Renal cortex interstitium (tissue), 15 donors: ENCODE measurements at places on chromosomes 7 and 10.

DNA sequence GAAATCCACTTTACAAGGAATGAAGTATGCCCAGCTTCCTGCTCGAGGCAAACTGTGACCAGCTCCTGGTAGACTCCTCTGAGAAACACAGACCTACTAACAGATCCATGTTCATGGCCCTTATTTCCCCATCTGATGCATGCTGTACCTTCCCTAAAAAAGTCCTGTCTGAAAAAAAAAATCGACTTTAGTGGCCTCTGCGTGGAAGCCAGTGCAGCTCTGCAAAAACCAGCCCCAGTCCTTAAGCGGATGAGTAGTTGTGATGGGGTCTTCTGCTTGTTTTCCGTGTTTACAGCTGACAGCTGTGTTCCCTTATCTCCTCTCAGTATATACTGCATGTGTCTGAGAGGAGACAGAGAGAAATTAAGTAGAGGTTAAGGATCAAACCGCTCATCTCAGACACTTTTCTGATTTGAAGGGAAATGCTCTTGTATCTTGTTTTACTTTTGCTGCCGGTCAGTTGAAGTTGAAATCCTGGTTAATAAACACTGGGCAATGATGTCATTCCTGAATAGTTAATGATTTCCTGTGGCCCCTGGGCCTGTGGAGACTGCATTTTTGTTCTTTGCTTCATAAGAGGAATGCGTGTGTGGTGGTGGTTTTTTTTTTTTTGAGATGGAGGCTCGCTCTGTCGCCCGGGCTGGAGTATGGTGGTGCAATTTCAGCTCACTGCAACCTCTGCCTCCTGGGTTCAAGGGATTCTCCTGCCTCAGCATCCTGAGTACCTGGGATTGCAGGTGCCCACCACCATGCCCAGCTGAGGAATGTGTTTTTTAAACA is 67.6 kb downstream of the DOCK1 start:
- peak; percentile 86 for DNase-seq

GRCh38 chr10:11724938-11725776 is 17.0 kb upstream of the ECHDC3 start:
- DNase-seq = no peak

DNA sequence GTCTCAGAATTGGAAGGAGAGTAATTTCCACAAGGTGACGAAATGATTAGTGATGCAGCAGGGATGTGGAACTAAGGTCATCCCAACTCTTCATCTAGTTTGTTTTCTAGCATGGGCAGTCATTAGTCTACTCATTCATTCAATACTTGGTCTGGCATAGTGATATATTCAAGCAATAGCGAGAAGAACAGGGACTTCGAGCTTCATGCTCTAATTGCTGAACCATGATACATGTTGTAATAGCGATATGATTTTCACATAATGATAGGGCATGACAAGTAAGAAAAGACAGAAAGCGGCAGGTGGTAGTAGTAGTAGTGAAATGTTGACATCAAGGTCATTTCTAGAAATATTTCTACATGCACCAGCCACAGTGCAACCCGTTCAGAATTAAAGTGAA is 652.1 kb downstream of the PHTF2 start:
- no peak for DNase-seq

DNA sequence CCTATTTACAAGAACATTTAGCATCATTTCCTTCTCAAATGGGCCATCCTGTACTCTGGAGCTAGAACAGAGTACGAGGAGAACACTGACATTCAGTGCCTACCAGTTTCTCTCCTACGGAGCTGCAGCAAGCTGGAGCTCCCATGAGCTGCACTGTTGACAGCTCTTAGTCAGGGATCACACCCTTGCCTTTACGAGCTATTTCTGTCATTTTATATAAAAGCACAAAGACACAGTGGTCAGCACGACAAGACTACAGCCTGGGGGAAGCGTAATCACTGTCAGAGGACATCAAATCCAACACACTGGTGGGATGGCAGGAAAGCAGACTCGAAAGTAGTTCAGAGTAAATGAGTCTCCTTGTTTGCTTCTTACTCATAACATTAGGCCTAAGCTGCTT is 2.7 kb downstream of the CDCA7L start:
- no peak for DNase-seq

DNA sequence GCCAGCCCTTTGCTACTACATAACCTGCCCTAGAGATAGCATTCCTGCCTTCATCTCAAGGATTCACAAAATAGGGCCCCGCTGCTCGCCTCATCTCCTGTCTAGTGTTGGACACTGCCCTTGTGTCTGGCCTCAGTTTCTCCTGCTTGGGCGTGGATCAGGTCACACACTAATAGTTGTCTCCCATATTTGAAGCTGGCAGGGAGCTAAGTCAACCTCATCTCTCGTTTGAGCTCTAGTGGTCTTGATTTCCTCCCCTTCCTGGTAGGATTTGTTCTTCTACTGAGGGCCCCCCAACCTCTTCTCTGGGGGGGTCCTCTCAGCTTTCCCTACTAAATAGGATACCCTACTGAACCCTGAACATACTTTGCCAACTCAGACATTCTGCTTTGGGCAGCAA is 42.2 kb downstream of the ADCYAP1R1 start:
- DNase-seq = no peak

GRCh38 chr10:43739161-43739560 is 90.5 kb upstream of the ZNF32 start:
- DNase-seq = no peak

DNA sequence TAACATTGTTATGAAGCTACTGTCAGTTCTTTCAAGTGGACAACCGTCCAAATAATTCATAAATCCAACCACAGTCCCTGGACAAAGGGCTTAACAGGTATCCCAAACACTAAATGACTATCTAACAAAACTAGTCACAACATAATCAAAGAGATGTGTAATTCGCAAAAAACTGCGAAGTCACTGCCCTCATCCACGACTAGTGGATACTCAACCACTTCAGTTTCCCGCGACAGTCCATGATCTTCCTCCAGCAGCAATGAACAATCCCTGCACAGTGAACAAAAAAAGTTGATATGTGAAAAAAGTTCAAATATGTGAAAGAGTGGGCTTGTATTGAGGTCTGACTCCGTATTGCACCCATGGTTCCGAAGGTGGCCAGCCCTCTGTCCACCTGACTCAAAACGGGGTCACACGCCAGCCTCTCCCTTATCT is 287 bp downstream of the DCLRE1A start:
- DNase-seq = no peak

DNA sequence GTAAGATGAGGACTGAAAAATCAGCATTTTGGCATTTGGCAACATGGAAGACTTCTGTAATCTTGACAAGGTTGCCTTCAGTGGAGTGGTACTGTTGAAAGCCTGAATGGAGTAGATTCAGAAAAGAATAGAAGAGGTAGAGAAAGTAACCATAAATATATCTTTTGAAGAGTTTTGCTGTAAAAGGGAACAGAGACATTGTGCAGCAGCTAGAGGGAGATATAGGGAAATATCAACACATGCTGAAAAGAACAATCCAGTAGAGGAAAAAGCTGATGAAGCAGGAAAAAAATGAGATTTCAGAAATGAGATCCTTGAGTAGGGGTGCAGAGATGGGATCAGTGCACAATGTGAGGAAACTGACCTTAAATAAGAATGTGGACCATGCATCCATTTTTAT is 60.0 kb downstream of the RAPGEF5 start:
- no peak for DNase-seq

DNA sequence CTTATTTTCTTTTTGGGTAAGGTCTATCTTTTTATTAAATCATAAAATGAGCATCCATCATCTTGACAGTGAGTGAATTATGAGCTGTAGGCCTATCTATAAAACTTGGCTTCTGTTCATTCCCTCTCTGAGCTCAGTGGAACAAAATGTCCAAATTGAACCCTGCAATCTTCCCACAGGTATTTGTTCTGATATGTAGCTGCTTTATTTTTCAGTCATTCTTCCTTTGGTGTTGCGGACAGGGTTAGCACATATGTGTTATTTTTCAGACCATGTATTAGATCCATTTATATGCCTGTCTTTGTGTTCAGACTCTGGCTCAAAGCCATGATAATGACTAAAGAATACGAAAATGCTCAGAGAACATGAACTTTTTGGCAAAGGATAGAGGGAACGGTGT is 201.6 kb upstream of the KIAA1217 start:
- no peak for DNase-seq

GRCh38 chr10:130022086-130022485 is 58.0 kb upstream of the EBF3 start:
- no peak for DNase-seq

DNA sequence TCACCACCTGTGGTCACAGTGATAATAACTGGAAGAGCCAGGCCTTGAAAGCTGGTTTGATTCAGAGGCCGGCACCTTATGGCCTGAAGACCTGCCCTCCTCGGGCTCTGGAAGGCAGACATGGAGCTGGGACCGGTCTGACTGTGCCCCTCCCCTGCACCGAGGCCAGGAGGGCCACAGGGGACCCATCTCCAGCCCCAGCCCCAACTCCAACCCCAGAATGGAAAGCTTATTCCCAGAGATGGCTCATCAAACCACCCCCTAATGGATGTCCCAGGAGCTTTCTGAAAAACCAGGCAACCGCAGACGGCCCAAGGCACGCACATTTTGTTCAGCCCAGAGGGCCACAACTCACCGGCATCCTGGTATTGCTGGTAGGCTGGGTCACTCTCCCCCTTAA is 16.8 kb downstream of the PDIA4 start:
- no peak for DNase-seq

GRCh38 chr7:70347463-70348254 is 749.4 kb downstream of the AUTS2 start:
- no peak for DNase-seq

GRCh38 chr7:29483219-29484104 is 80.2 kb upstream of the PRR15 start:
- no peak for DNase-seq

DNA sequence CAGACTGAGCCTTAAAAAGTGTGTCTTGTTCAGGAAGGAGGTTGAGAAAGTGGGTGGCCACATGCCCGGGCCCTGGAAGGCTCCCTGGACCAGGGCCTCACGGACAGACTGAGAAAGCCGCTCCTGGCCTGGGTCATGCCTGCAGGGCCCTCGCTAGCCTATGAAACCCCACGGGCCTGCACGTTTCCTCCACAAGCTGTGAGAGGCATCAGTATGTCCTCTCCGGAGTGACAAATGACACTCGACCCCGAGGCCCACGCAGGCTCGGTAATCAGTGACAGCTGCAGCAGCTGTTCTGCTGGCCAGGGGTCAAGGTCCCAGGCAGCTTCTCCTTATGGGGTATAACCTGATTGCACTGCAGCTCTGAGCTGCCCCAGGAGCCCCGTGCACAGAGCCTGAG is 47.6 kb downstream of the ASB13 start:
- DNase-seq = no peak

GRCh38 chr10:115801992-115802391 is 471.0 kb downstream of the GFRA1 start:
- DNase-seq = no peak

DNA sequence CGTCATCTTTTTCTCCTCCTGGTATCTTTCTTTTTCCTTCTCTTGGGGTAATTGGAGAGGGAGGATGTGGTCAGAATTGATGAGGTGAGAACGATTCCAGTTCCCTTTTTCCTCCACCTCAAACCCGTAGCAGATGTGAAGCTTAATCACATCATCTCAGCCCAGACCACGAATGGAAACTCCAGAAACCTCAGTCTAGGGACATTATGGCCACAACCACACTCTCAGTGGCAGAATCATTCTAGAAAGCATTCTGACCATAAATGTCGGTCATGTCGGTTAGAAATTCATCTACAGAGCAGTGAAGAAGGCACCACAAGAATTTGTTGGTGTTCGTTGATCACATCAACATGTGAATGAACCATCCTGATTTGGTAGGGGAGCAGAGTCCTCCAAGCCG is 78.7 kb downstream of the GATA3 start:
- DNase-seq = no peak

GRCh38 chr10:1608408-1608807 is 128.9 kb downstream of the ADARB2 start:
- no peak for DNase-seq

GRCh38 chr7:100100420-100101015 is 679 bp downstream of the MCM7 start:
- peak; percentile 89 for DNase-seq

DNA sequence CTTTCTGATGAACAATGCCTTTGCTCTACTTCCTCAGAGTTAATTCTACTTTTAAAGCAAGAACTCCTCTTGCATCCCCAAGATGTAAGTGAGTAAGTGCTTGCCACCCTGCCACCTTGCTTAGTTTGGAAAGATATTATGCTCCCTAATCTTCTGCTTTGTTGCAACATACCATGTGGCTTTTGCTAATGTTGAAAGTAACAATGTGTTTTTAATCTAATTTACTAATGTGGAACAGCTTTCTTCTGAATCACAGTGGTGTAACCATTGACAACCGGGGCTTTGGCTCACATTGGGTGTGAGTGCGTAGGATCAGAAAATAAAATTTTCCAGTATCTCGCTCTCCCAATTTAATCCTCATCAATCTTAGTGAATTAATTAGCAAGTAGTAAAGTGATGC is 254.1 kb upstream of the PTER start:
- DNase-seq = no peak

GRCh38 chr7:27248911-27249723 is 6.5 kb downstream of the EVX1 start:
- DNase-seq = no peak

GRCh38 chr7:132575419-132575981 is 770 bp downstream of the PLXNA4 start:
- peak; percentile 35 for DNase-seq

DNA sequence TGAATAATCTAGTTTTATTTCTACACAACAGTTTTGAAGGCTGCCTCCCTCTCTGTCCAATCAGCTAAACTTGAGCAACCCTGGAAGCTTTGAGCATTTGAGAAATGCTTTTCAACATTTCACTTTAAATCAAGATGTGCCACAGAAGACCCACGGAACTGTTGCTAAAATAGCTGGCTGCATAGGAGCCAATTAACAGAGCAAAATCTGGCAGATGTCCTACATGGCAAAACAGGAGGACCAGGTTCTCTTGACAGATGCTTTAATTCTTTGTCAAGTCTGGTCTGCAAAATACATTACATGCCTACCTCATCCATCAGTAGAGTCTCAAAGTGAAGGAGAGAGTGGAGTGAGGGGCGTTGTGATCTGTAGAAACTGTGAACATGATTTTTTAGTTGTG is 185.9 kb downstream of the DPY19L1 start:
- DNase-seq = no peak

DNA sequence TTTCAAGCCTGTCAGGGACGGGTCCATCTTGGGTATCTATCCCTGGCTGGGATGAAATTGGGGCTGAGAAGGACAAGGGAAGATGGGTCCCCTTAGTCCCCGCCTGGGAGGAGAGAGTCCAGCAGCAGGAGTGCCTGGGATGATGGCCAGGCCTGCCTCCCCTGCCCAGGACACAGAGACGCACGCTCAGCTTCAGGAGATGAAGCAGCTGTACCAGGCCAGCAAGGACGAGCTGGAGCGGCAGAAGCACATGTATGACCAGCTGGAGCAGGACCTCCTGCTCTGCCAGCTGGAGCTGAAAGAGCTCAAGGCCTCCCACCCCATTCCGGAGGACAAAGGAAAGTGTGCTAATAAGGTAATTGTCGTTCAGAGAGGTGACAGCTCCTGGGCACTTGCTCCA is 15.4 kb downstream of the CCDC136 start:
- DNase-seq = no peak

- DNase-seq = no peak
Measured at GRCh38 chr7:128404143-128404681, 5.6 kb downstream of the IMPDH1 start.
